LNCaP clone FGC (cell line): ENCODE measurements at places on chromosomes 13 and 19.

GRCh38 chr13:33227927-33228647, 57.5 kb downstream of the STARD13 start:
- DNase-seq, result peak; percentile 97

DNA sequence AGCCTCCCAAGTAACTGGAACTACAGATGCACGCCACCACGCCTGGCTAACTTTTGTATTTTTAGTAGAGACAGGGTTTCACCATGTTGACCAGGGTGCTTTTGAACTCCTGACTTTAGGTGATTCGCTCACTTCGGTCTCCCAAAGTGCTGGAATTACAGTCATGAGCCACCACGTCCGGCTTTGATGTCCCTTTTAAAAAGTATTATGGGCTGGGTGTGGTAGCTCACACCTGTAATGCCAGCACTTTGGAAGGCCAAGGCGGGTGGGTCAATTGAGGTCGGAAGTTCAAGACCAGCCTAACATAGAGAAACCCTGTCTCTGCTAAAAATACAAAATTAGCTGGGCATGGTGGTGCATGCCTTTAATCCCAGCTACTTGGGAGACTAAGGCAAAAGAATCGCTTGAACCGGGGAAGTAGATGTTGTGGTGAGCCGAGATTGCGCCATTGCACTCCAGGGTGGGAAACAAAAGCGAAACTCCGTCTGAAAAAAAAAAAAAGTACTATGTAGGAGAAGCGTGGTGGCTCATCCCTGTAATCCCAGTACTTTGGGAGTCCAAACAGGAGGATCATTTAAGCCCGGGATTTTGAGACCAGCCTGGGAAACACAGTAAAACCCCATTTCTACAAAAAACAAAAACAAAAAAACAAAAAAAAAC, 22.8 kb upstream of the ERVV-1 start:
- DNase-seq, result no peak

- DNase-seq, result peak; percentile 59
These were observed 84.4 kb upstream of the SPATA13 start for GRCh38 chr13:24076109-24076508.

- DNase-seq, result no peak
These were observed 104.4 kb downstream of the LHFPL6 start for GRCh38 chr13:39498471-39499114.

- DNase-seq, result no peak
These were observed 365.6 kb upstream of the SLC10A2 start for GRCh38 chr13:103431856-103432255.

- DNase-seq, result no peak
These were observed 1.3 kb upstream of the TEKTIP1 start for GRCh38 chr19:3537438-3538240.

DNA sequence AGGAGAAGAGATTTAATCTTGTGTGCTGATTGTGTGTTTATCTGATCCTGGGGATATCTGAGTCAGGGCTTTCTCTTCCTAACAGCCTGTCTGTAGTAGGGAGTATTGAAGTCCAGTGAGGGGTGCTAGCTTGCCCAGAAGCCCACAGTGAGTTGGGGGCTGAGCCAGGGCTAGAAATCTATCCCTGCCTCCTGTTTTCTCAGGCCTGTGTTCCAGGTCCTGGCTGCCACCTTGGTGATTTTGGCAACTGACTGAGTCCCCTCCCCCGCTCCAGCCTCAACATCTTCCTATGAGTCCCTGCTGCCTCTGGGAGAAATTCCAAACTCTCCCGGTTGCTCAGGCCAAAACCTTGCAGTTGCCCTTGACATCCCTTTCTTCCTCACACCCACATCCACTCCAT, 7.7 kb upstream of the NOVA2 start:
- DNase-seq, result no peak

GRCh38 chr13:85659493-85659892, 139.7 kb downstream of the SLITRK6 start:
- DNase-seq, result no peak

DNA sequence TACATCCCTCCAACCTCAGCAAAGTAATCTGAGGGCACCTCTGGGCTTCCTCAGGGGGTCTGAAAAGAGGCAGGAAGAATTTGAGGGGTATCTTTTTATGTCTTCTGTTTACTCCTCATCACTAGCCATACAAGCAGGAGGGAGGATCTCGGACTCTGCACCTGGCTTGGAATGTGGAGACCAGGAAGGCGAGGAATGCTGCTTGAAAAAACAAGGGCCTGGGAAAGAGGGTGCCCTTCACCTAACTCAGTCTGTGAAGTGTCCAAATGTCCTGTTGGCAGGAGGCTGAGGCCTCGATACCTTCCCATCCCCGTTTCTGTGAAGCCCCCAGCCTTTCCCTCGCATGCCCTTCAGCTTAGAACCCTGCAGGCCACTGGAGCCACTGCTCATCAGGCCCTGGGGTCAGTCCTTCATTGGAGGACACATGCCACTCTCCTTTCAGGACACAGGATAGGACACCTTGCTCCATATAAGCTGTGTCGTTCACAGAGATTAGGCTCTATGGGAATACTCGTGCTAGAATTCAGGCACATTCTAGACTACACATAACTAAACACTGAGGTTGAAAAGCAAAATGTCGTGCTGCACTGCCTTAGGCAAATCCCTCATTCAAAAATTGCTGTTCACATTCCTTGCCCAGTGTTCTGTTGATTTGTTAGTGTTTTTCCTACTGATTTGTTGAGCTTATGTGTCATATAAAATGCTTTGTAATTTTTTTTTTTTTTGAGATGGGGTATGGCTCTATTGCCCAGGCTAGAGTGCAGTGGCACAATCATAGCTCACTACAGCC, 49.7 kb downstream of the ESD start:
- DNase-seq, result no peak

GRCh38 chr19:58397533-58398037, 2.1 kb downstream of the RNF225 start:
- DNase-seq, result no peak

DNA sequence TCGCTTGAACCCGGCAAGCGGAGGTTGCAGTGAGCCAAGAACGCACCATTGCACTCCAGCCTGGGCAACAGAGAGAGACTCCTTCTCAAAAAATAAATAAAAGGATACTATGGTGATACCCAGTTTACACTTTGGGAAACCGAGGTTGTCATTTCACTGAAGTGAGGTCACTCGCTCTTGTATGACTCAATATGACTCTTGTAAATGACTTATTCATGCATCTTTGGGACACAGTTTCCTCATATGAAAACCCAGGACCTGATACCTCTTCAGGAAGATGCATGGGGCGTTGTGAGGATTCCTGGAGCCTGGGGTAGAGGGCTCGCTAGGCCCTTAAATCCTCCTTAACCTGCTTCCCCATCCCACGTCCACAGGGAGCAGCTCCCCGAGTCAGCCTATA, 4.5 kb downstream of the PSMD8 start:
- DNase-seq, result no peak

DNA sequence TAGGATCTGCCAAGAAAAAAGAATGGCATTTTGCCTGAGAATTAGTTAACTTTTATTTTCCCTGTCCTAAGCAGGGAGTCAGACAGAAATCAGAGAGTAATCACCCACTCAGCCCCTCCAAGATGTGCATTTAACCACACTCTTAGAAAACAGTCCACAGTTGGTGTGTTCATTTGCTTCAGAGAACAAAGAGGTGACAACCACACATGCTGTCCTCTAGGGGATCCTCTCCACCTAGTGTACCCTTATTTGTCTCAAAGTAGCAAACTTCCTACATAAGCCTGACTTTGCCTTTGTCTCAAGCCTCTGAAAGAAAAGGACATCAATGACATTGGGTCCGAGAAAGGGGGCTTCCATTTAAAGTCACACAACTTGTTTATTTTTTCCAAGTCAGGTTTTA, 107.0 kb upstream of the RFC3 start:
- DNase-seq, result no peak

- no peak for DNase-seq
These were observed 31.2 kb downstream of the RCBTB2 start for GRCh38 chr13:48501705-48502104.

DNA sequence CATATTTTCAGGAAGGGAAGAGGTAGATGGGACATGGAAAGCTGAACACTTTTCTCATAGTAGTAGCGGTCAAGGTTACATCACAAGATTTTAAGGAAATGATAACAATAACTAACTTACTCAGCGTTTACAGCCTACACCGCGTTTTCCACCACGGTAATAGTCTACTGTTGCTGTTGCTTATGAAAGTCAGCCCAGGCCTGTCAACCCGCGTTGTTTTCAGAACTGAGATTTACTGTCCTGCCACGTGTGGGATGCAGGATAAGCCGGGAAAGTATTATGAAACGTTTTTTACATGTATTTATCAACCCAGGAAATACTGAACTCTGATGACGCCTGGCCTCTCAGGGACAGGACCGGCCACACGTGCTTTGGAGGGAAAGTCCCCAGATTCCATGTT, 36.0 kb upstream of the LAMP1 start:
- DNase-seq, result no peak

- DNase-seq, result no peak
These were observed 597.5 kb upstream of the KLF12 start for GRCh38 chr13:74731731-74732130.

GRCh38 chr13:50629497-50629896, 214.0 kb downstream of the DLEU7 start:
- no peak for DNase-seq

DNA sequence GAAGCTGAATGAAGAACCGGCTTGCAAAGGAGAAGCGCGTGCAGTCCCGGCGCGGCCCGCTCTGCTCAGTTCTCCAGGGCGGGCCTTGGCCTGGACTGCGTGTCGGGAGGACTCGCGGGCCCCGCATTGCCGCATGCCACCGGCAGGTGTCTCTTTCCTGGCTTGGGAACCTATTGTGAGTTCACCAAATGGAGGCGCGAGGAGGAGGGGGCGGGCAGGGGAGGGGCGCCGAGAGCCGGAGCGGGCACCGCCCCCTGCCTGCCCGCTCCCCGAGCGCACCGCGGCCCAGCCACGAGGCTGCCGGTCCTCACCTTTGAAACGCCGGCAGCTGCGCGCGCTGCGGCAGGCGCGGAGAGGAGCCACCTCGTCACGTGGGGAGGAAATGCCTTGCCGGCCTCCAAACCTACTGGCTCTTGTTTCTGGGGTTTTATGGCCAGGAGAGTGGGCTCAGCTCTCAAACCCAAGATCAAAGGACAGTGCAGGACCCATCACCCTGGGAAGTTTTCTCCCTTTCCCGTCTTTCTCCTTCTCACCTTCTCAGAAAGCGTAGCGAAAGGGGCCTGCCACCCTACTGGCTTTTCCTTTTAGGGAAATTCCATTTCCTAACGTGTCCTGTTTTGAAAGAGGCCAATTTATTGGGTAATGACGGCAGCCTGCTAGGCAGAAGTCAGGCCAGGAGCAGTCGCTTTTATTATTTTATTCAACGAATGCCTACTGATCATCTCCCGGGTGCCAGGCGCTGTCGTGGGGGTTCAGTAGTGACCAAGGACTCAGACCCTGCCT, 13.8 kb upstream of the UBE2L5 start:
- DNase-seq, result no peak

- no peak for DNase-seq
These were observed 33.0 kb downstream of the KPNA3 start for GRCh38 chr13:49759503-49759902.

DNA sequence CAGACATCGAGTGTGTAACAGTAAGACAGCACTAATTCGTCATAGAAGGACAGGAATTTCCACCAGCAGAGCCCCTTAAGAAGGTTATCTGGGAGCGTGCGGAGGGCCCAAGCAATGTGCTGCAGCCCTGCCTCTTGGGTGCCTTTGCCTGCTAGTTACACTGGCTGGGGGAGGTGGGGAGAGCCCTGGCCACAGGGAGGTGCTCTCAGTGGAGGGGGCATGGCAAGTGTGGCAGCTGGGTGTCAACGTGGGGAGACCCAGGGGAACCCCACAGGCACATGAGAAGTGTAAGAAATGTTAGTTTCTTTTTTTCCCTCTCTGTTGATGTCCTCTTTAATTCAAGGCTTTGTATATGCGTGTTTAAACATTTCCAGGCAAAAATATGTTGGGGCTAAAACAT, 50.9 kb upstream of the TMTC4 start:
- DNase-seq, result no peak

GRCh38 chr13:110158226-110158625, 148.7 kb downstream of the COL4A1 start:
- DNase-seq, result no peak

- DNase-seq, result peak; percentile 90
These were observed 32.7 kb upstream of the ZNF254 start for GRCh38 chr19:24054044-24054935.

DNA sequence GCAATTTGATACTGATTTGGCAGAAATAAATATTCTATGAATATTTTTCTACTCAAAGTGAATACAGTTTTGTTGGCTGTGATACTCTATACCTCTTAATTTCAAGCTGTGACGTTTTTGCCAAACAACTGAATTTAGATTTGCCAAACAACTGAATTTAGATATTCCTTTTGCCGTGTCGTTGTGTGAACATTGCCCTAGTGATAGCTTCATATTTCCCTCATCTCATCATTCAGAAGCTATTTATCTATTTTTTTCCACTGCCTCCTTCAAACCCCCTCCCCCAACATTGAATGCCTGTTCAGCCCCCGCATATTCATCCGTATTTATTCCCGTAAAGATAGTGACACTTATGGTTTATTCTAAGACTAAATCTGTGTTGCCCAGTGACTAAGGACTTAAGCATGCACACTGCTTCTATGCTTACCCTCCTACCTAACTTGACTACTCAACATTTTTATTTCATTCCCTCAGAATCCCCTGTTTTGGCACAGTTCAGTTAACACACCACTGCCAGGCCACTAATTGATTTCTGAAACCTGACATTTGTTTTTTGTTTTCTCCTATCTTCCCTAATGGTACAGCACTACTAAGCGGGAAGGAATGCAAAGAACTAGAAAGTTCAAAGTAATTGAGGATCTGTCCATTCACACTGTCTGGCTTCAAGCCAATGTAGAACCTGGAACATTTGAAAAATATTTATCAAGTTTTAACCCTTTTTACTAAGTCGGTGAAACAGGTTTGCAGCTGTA, 2.8 kb upstream of the KLF5 start:
- DNase-seq, result no peak

GRCh38 chr13:105426441-105426840, 1109.0 kb downstream of the EFNB2 start:
- no peak for DNase-seq

DNA sequence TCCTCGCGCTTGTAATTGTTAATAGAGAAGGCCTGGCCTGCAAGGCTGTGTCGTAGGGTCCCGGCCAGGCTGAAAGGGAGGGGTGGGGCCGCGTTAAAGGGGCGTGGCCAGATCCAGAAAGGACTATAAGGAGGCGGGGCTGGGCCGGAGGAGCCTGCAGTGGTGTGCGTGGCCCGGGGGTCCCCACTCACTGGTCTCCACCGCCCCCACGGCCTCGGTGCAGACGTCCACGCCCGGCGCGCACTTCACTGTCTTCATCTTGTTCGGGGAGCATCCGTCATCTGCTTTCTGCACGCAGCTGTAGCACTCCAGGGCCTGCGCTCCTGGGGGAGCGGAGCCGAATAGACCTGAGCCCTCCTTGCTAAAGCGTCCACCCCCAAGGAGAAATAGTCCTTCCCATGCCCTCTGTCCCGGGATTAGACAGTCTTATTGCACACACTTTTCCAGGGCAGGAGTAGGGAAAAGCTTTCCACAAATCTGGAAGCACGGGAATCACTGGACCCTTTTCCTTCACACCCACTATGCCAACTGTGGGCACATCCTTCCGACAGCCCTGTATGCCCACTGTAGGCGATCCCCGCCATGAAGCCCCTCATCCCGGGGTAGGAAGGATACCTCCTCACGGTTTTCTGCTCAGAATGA, 1.2 kb downstream of the LYPD3 start:
- no peak for DNase-seq

GRCh38 chr19:33740811-33741396, 55.8 kb upstream of the KCTD15 start:
- peak; percentile 15 for DNase-seq

- no peak for DNase-seq
These were observed 274.7 kb downstream of the FOXO1 start for GRCh38 chr13:40391788-40392187.

- no peak for DNase-seq
These were observed 13.3 kb downstream of the FBN3 start for GRCh38 chr19:8135946-8136618.

- DNase-seq, result no peak
These were observed 128.3 kb downstream of the ATP11A start for GRCh38 chr13:112818040-112818697.
